ENCODE measurements at places on chromosomes 5 and 9. TPM values are rescaled to one million over a fixed set of nuclear protein-coding genes. Genes with fewer than 3 reads are reported as not detected.

DNA sequence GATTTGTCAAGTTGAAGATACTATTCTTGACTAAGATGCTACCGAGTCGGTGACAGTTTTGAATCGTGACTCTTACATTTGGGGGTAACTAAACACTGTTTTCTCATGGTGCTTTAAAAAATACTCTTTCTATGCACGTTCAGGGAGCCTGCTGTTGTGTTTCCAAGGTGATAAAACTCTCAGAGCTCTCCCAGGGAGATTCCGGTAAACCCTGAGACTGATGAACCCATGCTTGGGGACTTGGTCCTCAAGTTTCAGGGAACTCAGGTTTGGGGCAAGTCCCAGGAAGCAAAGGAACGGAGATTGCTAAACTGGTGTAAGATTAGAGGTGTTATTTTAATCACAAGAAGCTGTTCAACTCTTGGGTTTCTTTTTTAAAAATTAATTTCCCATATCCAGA lies 1.4 kb downstream of the GDA start:
- no peaks in the 10 kb centered on the region for H3K4me1 ChIP-seq
- H3K4me3 ChIP-seq = no peak overlapping the region
- no peaks in the 10 kb centered on the region for H3K36me3 ChIP-seq
- peaks cover 28% of the 10 kb centered on the region for H3K27me3 ChIP-seq
- no peak for DNase-seq

DNA sequence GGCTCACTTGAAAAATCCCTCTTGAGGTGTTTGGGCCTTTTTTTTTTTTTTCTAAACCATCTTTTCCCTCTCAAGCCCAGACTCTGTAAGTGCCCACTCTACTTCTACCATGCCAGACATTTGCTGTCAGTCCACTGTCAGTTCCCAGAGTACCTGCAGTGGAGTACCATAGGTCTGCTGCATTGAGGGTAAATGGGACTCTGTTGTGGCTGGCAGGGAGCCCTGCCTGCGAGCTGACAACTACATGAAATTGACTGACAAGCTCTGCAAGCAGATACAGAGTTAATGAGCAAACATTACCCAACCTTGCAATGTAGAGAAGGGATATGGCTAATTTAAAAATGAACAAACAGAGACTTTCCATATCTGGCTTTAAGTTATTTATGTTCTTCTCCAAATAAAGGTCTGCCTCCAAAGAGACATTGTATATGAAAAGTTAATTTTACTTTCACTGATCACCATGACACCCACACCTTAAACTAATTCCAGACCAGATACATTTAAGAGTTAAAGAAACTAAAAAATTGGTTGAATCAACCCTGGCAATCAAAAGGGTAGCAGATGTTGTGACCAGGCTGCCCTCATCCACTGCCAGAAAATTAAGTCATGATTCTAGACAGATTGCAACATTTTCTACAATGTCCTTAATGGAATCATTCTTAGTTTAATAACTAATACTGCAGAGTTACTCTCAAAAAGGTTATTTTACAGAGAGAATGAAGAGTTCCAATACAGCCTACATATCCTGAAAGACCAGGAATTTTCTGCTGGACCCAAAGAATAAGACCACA lies 100.4 kb upstream of the PAM start:
- H3K27me3 ChIP-seq = peaks cover 8% of the 10 kb centered on the region
- no peak overlapping the region for H3K27ac ChIP-seq
- H3K4me3 ChIP-seq = no peak overlapping the region
- H3K36me3 ChIP-seq = no peaks in the 10 kb centered on the region

- peaks cover 10% of the 10 kb centered on the region for H3K27me3 ChIP-seq
- H3K4me3 ChIP-seq = peak overlapping the region; percentile 45
- H3K4me1 ChIP-seq = peaks cover 29% of the 10 kb centered on the region
- peak; percentile 68 for DNase-seq
Measured at GRCh38 chr9:99259231-99259918, 37.3 kb downstream of the SEC61B start.

DNA sequence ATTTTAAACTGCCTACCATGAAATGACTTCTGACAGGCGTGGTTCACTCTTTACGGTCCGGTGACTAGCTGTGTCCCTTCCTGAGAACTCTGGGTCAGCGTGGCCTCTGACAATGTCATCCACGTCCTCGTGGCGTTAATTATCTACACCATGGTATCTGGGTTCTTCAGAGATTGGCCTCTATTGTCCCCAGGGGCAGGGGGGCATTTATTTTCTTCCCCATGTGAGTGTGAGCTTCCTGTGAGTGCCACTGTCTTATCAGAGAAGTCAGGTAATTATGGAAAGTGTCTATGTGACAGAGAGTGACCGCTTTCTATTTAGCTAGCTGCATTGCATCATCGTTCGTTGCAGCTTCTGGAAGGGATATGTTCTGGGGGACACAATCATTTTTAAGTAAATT lies 77.2 kb downstream of the FBXL7 start:
- H3K36me3 ChIP-seq = no peaks in the 10 kb centered on the region
- DNase-seq = no peak
- H3K4me3 ChIP-seq = no peak overlapping the region
- no peaks in the 10 kb centered on the region for H3K4me1 ChIP-seq

DNA sequence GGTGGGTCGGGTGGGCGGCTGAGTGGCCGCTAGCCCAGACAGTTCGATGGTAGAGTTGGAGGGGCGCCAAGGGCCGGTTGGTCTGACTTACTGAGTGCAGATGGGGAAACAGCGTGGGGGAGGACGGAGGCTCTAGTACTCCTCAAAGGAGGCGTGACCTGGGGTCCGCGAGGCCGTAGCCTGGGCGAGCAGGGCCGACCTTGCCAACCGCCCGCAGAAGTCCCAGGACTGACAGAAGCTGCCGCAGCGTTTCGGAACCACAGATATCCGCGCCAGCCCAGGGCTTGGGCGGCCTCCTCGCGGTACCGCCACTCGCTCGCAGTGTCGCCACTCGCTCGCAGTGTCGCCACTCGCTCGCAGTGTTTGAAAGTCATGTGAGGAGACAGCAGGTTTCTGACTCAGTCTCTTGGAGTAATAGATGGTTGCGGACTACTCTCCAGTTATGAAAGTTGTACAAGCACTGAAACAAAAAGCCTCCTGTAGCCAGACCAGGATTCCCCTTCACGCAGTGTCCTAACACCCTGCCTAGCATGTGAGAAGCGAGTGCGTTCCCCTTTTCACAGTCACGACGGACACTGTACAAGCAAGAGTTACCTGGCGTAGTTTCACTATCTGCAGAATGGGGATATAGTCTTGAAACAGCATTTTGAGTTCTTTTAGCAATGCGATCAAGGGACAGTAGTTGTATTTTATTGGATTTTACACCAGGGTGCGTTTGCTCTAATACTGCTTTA lies 674 bp downstream of the TMEM38B start:
- DNase-seq = peak; percentile 62
- H3K27ac ChIP-seq = peak overlapping the region; percentile 65
- H3K36me3 ChIP-seq = no peaks in the 10 kb centered on the region
- peak overlapping the region; percentile 82 for H3K4me3 ChIP-seq
- peaks cover 14% of the 10 kb centered on the region for H3K27me3 ChIP-seq
- peaks cover 33% of the 10 kb centered on the region for H3K4me1 ChIP-seq

- DNase-seq = no peak
- H3K27ac ChIP-seq = no peak overlapping the region
- no peak overlapping the region for H3K4me3 ChIP-seq
- peaks cover 10% of the 10 kb centered on the region for H3K36me3 ChIP-seq
- H3K27me3 ChIP-seq = no peaks in the 10 kb centered on the region
Measured at GRCh38 chr5:61352180-61352579, 20.1 kb downstream of the ZSWIM6 start.

DNA sequence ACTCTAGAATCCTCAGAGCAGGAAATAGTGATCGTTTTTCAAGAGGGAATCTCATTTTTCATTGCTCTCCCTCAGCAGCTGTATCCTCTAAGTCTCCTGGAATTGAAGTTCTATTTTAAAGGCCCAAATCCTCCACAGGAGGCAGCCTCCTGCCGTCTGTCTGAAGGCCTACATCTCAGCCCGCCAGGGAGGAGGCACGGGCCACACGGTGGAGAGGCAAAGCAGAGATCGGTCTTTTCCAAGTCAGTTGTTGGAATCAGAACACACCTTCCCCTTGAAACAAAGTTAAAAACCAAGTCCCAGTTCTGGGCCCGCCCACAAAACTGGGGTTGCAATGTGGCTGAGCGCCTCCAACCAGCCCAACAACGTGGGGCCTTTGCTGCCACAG lies 68.7 kb downstream of the RAPGEF1 start:
- no peak for DNase-seq
- peaks cover 14% of the 10 kb centered on the region for H3K36me3 ChIP-seq
- H3K27ac ChIP-seq = peak overlapping the region; percentile 100
- H3K27me3 ChIP-seq = no peaks in the 10 kb centered on the region
- H3K4me3 ChIP-seq = no peak overlapping the region
- H3K4me1 ChIP-seq = peaks cover 85% of the 10 kb centered on the region

DNA sequence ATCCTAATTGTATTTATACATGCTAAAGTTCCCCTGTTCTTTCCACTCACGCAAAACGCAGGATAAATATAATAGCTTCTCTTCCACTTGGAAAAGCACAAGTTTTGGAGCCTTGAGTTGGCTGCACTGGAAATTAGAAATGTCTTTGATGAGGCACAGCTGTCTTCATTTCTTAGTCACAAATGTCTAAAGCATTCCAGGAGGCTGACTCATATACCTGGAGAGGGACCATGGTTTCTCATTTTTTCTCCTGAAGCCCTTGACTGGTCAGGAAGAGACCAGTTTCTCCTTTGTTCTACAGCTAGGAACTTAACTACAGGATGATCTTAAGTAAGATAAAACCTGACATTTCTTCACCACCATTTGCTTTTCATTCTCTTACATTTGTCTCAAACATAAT lies 16.2 kb downstream of the MTX3 start:
- H3K27me3 ChIP-seq = peaks cover 3% of the 10 kb centered on the region
- no peak for DNase-seq
- peaks cover 2% of the 10 kb centered on the region for H3K4me1 ChIP-seq
- H3K4me3 ChIP-seq = no peak overlapping the region

DNA sequence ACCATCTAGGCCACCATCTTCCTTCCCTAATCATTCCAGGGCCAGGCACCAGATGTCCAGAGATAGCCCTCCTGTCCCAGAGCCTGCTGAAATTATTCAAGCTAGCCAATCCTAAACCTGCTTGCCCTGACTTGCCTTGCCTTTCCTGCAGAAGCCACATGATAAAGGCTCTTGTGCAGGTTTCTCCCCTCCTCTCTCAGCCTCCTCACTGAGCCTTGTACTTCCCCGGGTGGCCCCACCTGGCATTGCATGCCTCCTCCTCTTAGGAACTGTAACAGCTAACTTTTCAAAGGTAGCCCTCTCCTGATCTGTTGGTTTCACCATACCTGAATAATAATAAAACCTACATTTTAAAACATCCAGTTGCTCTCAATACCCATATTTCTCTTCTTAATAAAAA lies 42.6 kb downstream of the DIRAS2 start:
- H3K4me3 ChIP-seq = no peak overlapping the region
- DNase-seq = no peak
- no peaks in the 10 kb centered on the region for H3K36me3 ChIP-seq

DNA sequence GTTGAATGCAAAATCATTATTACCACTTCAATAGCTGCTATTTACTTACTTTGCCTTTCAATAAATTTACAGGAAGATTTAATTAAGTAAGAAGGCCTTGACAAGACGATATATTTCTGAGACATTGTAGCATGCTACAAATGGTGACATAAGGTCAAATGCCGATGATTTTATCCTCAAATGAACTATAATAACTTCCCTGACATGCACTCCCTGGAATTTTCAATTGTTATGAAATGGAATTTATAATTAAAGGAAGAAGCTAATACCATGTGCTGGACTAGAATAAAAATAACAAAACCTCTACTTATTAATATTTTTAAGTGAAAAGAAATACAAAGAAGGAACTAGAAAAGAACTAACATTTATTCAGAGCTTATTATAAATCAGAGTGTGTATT lies 30.2 kb upstream of the ITGA1 start:
- peaks cover 24% of the 10 kb centered on the region for H3K4me1 ChIP-seq
- no peaks in the 10 kb centered on the region for H3K27me3 ChIP-seq
- DNase-seq = no peak
- no peak overlapping the region for H3K27ac ChIP-seq
- H3K4me3 ChIP-seq = no peak overlapping the region
- peaks cover 5% of the 10 kb centered on the region for H3K36me3 ChIP-seq

DNA sequence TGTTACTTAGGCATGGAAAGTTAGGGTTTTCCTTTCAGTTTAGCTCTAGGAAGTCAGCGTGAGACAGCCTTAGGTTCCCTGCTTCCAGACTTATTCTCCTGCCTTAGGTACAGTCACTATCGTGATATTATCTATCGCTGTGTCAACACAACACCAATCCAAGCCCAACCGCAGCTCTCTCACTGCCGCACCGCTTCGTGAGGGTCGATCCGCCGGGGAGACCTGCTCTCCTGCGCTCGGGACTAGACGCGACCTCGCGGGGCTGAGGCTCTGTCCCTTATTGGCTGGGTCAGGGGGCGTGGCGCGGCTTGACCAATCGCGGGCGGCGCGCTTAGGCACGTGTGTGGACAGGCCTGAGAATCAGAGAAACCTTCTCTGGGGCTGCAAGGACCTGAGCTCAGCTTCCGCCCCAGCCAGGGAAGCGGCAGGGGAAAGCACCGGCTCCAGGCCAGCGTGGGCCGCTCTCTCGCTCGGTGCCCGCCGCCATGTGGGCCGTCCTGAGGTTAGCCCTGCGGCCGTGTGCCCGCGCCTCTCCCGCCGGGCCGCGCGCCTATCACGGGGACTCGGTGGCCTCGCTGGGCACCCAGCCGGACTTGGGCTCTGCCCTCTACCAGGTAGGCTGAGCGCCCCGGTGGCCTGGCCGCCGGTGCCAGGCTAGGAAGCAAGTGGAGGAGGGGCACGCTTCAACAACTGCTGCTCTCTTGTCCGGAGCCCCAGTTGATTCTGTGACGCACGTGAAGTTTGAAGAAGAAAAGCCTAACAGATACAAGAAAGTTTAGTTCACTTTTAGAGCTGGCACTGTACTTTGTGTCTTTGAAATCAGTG lies at the start of gene MCCC2:
Gene MCCC2 (plus strand): TSS at position 400 of the 825 bp plus-strand sequence. CDS start 86 bp downstream, at position 486.
- no peaks in the 10 kb centered on the region for H3K27me3 ChIP-seq
- H3K27ac ChIP-seq = peak within 1 kb of the TSS; percentile 98
- peak within 1 kb of the TSS; percentile 80 for H3K4me3 ChIP-seq

DNA sequence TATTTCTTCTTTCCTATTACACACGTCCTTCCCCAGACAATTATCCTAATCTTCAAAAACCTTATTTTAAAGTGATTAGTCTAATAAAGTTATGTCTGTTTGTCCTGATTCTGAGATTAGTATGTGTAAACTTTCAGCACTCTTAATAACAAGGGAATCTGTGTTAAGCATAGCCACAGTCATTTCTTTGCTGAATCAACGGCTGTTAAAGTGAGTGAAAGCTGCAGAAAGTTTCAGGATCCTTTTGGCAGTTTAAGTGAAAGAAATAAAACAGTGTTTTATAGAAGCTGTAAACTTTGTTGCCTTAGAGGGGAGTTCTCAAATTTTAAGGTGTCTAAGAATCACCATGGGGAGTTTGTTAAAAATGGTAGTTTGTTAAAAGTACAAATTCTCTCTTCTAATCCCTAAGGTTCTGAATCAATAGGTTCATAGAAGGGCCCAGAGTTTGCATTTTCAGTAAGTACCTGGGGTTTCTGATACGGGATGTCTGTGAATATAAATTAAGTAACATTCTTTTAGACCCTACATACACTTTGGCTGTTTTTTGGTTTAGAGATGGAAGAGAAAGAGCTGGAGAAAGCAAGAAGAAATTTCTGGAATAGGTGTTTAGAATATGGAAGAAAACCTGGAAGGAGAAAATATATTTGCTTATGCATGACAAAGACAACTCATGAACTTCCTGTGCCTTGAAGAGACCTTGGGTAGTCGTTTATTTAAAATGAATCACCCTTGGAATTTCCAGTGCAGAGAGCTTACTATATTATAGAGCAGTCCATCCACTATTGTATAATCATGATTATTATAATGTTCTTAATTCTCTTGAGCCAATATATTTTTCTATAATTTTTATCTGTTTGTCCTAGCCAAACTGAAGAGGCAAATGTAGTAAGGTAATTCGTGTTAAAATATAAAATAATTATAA lies 45.7 kb downstream of the SCAMP1 start:
- peak overlapping the region; percentile 43 for H3K27ac ChIP-seq
- peaks cover 44% of the 10 kb centered on the region for H3K4me1 ChIP-seq
- H3K27me3 ChIP-seq = no peaks in the 10 kb centered on the region

The PTGS1 gene
- 0.23 TPM for total RNA-seq

The TGFBI gene
- total RNA-seq = not detected

The BRD9 gene
- total RNA-seq = 51.7 TPM
